ENCODE measurements at places on chromosomes 11 and 22.
A peak's percentile ranks its signal among the peaks of the same experiment; 100 is the strongest.

GRCh38 chr11:108592591-108593213, 866 bp downstream of the EXPH5 start:
- DNase-seq, result peak; percentile 55

DNA sequence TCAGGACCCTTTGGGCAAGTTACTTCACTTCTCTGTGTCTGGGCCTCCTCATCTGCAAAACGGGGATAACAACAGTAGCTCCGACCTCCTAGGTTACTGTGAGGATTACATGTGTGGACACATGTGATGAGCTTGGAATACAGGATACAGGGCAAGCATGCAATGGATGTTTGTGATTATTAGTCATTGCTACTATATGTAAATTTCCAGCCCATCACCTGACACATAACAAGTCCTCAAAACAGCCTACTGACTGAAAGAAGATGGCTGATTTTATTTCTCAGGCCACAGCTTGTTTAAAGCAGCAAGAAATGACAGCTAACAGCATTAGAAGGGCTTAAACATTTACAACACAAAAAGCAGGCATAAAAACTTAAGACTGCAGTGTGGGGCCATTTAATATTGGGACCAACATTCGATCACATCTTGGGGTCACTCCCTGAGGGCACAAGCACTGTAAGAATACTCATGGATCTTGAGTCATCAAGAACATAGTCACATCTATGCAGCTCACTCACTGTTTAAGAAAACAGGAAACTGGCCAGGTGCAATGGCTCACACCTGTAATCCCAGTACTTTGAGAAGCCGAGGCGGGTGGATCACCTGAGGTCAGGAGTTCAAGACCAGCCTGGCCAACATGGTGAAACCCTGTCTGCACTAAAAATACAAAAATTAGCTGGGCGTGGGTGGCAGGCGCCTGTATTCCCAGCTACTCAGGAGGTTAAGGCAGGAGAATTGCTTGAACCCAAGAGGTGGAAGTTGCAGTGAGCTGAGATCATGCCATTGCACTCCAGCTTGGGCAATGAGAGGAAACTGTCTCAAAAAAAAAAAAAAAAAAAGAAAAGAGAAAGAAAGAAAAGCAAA, 49.5 kb downstream of the ABTB2 start:
- DNase-seq, result no peak

DNA sequence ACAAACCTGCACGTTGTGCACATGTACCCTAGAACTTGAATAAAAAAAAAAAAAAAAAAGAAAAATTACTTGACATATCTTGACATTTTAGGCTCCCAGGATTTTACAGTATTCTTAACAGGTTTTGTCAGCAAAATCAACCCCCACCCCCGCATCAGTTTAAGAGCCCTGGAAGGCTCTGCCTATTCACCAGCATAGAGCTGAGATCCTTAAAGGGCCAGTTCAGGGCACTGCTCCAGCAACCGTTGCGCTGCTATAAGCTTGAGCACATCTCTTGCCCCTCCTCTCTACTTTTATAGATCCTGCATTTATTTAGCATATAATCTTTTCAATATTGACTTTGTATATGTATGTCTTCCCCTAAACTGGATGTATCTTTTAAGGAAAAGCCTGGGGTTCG, 697 bp upstream of the PAFAH1B2 start:
- DNase-seq, result peak; percentile 22

DNA sequence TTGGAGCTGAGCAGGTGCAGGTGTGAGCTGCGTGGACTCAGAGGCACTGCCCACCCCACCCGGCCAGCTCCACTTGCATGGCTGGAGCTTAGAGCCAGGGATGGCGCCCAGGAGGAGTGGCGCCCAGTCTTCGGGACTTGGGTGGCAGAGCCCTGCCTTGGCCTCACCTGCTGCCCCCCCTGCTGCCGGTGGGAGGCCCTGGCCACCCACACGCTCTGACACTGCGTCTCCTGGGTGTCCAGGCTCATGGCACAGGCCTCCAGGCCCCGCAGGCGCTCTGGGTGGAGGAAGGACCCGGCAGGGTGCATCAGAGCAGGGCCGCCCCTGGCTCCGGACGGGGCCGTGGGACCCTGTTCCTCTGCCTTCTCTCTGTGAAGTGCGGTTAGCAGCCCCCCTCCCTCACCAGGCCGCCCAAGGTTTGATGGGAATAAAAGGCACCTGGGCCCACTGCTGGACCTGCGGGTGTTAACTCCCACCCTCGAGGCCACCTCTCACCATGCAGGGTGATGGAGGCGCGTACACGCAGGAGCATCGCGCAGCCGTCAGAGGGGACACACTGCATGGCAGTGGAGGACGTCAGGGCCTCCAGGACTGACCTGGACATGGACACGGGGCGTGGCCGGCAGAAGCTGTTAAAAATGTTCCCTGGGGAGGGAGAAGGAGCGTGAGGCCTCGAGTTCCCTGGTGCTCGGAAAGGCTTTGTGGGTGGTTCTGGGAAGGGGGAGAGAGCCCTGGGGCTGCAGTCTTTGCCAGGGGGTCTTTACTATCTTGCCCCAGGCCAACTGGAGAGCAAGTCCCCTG, 11.8 kb downstream of the IL17REL start:
- DNase-seq, result no peak

DNA sequence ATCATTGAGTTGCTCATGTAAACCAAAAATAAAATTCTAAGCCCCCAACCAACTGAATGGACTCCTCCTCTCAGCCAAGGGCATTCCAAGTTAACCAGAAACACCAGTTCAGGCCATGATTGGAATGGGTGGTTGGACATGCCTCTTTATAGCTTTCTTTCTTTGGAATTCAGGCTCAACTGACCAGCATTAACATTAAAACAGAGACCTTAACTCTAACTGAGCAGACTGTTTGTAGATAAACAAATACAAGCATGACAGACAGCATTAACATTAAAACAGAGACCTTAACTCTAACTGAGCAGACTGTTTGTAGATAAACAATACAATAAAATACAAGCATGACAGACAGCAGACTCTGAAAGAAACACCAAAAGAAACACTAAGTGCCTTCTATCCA, 278.2 kb downstream of the DLG2 start:
- DNase-seq, result no peak
